ENCODE measurements at places on chromosomes 1 and 21. TPM values are rescaled to one million over a fixed set of nuclear protein-coding genes. Genes with fewer than 3 reads are reported as not detected.

The AIRE gene
- total RNA-seq, result not detected

The PRPF38A gene
- 83.4 TPM for total RNA-seq

The CYP4A11 gene
- total RNA-seq, result not detected

The DDR2 gene
- 0.41 TPM for total RNA-seq

The ARTN gene
- total RNA-seq, result 1.2 TPM

The LCE1E gene
- total RNA-seq, result not detected

The FAM43B gene
- not detected for total RNA-seq

The RAB3B gene
- total RNA-seq, result not detected

The CFAP107 gene
- total RNA-seq, result not detected

The DIRAS3 gene
- total RNA-seq, result not detected

The CFAP126 gene
- total RNA-seq, result not detected

The FAM110D gene
- not detected for total RNA-seq

The LCE2B gene
- not detected for total RNA-seq

The WNT4 gene
- not detected for total RNA-seq

The TSPAN2 gene
- total RNA-seq, result 0.36 TPM

The CRYAA gene
- not detected for total RNA-seq

The IGSF5 gene
- total RNA-seq, result not detected

The INKA2 gene
- 12.2 TPM for total RNA-seq

The MANEAL gene
- total RNA-seq, result 20.0 TPM

The HJV gene
- total RNA-seq, result not detected

The OR2T33 gene
- total RNA-seq, result not detected

The PFDN2 gene
- total RNA-seq, result 95.3 TPM

The MROH7 gene
- total RNA-seq, result not detected
